ENCODE measurements at places on chromosomes 6 and 20.

GRCh38 chr6:13696226-13696625 is 15.4 kb downstream of the RANBP9 start:
- DNase-seq = no peak

- DNase-seq = no peak
Measured at GRCh38 chr20:4766631-4767030, 44.9 kb downstream of the PRND start.

- no peak for DNase-seq
Measured at GRCh38 chr6:10963113-10963512, 76.3 kb downstream of the SYCP2L start.

- DNase-seq = no peak
Measured at GRCh38 chr20:39877788-39878187, 811.2 kb downstream of the MAFB start.

- no peak for DNase-seq
Measured at GRCh38 chr20:41032271-41032670, 3.6 kb downstream of the TOP1 start.

DNA sequence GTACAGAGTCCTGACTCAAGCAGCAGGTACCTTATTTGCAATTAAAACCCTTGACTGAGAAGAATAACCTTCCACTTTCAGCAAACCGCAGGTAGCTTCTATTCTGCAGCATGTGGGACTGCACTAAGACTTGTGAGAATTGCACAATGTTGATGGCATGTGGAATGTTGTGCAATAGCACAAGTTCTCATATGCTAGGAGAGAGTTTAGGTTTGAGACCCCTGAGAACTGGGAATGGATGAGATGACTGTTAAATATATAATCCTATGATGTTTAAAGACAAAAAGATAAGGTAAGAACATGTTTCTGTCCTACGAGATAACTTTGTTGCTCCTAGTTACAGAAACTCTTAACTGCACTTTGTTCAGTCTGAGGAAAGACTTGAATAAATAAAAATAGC is 194.6 kb downstream of the OTOR start:
- DNase-seq = no peak

GRCh38 chr6:33856655-33857054 is 52.9 kb upstream of the MLN start:
- DNase-seq = no peak

GRCh38 chr6:157988700-157989063 is 7.0 kb downstream of the SYNJ2 start:
- no peak for DNase-seq

DNA sequence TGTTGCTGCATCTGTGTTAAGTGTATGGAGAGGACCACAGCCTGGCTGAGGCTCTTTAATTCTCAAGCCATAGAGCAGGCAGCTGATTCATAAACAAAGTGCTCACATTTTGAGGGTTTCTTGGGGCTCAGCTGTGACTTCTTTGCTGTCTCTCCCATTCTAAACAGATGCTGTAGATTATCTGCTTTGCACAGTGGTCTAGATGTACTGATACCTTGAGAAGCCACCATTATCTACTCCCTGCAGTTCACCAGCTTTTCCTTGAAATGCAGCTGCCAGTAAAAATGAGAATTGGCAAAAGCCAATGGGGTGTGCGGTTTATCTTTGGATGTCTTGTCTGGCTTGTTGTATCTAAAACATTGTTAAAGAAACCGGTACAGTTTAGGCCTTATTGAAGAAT is 5.2 kb upstream of the CNR1 start:
- DNase-seq = no peak

Data from dermis blood vessel endothelial cell (primary cell).